Central memory CD4-positive, alpha-beta T cell (primary cell): ENCODE measurements at places on chromosomes 13 and 19.

GRCh38 chr19:18736415-18737336 lies 53.2 kb downstream of the CRTC1 start:
- no peak for DNase-seq

DNA sequence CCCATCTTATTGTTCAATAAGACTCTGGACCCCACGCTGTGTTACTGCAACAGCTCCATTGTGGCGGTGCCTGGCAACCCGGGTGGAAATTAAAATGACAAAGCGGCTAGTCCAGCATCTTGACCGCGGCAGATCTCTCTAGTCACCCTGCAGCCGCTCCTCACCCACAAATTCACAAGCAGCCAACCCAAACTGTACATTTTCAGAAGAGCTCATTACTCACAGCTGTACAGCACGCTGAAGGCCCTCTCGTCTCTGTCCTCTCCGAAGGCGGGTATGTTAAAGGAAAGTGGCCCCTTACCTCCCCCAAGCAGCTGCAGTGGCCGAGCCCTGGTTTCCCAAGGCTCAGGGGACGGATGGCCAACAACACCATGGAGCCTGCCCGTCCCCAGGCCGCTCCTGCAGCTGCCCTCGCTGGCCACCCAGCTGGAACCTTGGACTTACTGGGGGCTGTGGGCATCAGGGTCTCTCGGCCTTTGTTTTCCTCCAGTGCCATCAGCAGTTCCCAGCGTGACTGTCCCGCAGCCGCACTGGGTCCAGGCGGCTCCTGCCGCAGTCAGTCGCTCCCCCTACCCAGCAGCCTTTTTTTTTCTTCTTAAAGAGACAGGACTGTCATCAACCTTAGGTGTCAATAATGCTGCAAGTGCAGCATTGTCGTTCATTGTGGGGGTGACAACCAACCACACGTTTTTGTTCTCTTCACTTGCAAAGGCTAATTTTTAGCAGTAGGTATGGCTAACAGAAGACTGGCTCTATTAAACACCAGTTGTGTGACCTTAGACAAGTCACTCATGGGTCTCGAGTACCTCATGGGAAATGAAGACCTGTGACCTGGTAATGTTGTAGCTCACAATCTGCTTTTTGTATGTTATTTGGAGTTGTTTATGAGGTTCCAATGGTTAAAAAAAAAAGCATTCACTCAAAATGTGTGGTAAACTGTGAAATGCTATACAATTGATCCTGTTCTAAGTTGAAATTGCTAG lies at the start of gene SACS:
Gene SACS (minus strand): TSS at position 532 of the 983 bp plus-strand sequence. CDS start 22,463 bp downstream, outside the sequence.
- DNase-seq, result no peak

DNA sequence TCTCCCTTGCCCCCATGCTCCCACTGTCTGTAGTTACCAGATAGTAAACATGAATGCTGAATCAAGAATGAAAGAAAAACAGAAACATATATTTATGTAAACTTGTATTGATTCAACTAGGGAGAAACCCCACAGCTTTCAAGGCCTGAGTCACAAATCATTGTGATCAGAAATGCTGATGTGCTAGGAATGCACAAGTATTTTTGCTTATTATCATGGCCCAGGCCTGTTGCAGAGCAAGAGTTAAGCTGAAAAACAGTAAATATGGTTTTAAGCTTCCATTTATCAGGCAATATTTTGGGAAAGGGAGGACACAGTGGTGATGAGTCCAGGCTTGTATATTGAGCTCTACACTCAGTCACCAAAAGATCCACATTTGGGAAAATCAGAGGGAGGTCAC lies 669.6 kb downstream of the DIAPH3 start:
- DNase-seq, result no peak

GRCh38 chr19:13079542-13079986 lies 23.1 kb downstream of the LYL1 start:
- no peak for DNase-seq
